ENCODE measurements at places on chromosomes 1 and 21. TPM values are rescaled to one million over a fixed set of nuclear protein-coding genes. Genes with fewer than 3 reads are reported as not detected.

The TNFRSF8 gene
- not detected for total RNA-seq

The SPAG17 gene
- not detected for total RNA-seq

The FCRLB gene
- total RNA-seq, result 14.5 TPM

The SH2D1B gene
- not detected for total RNA-seq

The ATP1A2 gene
- total RNA-seq, result 0.13 TPM

The CRYBG2 gene
- not detected for total RNA-seq

The TNFRSF9 gene
- total RNA-seq, result not detected

The FTCD gene
- total RNA-seq, result not detected

The CD247 gene
- not detected for total RNA-seq

The TTC34 gene
- 0.22 TPM for total RNA-seq

The MCOLN3 gene
- 0.51 TPM for total RNA-seq
